NCI-H526 (cell line): ENCODE measurements at places on chromosomes 5 and 9.
A peak's percentile ranks its signal among the peaks of the same experiment; 100 is the strongest.

- DNase-seq = no peak
Observed at GRCh38 chr5:177109810-177110209, 23.1 kb downstream of the FGFR4 start.

DNA sequence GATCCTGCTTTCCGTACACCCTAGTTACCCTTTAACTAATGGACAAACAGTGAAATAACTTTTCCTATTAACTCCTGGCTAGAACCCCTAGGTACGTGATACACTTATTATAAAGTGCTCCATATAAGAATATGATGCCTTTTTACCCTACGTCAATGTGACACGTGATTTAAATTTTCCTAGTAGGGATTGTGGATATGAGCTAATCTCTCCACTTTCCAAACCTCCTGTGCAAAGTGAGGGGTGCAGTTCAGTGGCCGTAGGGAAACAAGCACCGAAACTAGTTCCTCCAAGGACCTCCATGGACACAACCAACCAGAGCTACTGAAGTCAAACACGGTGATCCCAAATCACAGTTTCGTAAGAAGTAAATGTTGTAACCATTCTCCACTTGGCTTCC lies 19.3 kb downstream of the NFIB start:
- DNase-seq = no peak

- DNase-seq = peak; percentile 34
Observed at GRCh38 chr5:32916648-32917047, 205.5 kb downstream of the NPR3 start.

DNA sequence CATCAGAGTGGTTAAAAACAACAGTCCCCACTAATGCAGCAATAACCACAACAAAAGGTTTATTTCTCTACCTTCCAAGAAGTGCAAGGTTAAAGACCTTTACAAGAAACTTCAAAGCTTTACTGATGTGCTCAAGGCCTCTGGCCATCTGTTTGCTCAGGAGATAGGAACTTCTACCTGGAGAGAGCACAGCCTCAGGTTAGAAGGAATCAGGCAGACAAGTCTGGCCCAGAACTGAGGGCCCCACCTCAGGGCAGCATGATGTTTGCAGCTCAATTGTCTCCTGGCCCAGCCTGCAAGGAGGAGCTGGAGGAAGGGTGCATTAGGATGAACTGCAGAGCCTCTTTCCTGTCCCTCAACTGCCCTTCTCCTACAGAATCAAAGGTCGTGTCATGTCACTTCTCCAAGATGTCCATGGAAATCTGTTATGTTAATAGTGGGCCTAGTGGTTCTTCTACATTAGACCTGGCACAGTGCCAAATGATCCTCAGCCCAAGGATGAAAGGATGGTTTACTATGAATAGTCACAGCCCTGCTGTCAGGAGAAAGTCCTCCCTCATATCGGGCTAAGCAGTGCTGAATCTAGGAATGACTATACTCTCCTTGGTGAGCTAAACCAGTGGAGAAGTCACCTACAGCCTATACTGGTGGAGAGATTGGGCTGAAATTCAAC lies 98.9 kb upstream of the NTRK2 start:
- DNase-seq = no peak

GRCh38 chr9:107847978-107848964 lies 358.7 kb upstream of the KLF4 start:
- no peak for DNase-seq

DNA sequence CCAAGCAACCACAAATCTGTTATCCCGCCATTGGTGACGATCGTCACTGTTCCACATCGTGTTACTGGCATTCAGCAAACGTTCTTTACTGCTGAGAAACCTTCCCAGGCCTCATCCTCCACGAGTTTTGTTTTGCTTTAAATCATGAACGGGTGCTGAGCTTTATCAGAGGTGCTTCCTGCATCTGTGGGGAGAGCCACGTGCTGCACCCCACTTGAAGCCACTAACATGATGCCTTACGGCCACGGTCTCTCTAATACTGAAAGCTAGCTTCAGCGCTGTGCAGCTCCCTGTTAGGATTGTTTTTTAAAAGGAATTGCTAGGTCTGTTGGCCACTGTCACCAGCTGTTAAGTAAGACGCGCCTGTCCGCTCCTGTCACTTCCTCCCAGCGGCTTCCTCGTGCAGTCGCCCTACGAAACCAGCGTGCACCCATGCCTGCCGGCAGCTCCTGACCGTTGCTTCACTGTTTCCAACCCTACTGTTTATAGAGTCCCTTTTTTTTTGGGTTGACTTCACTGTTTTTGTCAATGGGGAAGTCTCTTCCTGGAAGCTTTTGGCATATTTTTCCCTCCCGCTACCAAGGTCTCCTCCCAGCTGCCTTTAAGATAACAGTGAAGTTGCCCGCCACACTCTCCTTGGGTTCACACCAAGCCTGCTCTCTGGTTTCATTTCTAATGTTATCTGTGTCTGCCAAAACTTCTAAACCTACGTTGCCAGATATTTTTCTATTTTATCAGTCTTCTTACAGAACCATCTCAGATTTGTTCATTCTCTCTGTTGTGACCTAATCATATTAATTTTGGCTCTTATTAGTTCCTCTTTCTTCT lies 20.3 kb downstream of the LPCAT1 start:
- DNase-seq = no peak

DNA sequence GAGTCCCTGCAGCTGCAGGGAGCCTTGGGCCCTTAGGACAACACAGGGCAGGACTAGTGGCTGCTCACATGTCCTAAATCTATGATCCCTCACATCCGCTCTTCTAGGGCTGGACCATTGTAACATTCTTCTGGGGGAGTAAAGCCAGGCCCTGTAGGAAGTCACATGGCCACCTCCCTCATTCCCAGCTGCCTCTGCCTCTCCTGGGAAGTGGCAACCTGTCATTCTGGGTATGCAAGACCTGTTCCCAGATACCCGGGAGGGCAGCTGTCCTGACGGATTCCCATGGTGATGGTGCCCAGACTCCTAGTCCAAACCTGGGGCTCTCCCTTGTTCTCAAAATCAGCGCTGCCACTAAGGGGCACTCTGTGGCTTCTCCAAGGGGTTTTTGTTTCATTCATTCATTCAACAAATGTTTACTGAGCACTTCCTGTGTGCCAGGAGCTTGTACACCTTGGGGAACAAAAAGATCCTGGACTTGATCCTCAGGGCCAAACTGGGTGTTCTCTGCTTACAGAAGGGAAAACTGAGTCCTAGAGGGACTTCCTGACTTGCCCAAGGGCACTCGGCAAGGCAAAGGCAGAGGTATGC lies 85.6 kb downstream of the PSD2 start:
- no peak for DNase-seq

DNA sequence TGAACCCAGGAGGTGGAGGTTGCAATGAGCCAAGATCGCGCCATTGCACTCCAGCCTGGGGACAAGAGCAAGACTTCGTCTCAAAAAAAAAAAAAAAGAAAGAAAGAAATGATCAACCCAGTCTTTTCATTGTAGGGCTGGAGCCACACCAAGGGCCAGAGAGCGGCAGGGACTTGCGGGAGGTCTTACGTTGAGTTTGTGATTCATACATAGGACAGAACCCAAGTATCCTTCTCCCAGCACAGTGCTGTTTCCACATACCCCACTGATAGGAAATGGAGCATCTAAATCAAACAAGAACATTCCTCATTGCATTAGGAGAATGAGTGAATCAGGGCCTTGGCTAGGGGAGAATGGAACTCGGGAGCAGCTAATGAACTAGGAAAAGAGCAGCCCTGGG lies 3.5 kb upstream of the TNIP1 start:
- DNase-seq = no peak

DNA sequence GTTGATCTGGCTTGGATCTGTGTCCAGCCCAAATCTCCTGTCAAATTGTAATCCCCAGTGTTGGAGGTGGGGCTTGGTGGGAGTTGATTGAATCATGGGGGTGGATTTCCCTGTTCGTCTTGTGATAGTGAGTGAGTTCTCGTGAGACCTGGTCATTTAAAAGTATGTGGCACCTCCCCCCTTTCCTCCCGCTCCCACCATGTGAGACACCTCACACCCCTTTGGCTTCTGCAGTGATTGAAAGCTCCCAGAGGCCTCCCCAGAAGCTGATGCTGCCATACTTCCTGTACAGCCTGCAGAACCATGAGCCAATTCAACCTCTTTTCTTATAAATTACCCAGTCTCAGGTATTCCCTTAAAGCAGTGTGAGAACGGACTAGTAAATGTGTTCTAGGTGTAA lies 117.3 kb upstream of the PTCH1 start:
- no peak for DNase-seq

GRCh38 chr9:97905228-97905627 lies 17.1 kb downstream of the TRMO start:
- no peak for DNase-seq

DNA sequence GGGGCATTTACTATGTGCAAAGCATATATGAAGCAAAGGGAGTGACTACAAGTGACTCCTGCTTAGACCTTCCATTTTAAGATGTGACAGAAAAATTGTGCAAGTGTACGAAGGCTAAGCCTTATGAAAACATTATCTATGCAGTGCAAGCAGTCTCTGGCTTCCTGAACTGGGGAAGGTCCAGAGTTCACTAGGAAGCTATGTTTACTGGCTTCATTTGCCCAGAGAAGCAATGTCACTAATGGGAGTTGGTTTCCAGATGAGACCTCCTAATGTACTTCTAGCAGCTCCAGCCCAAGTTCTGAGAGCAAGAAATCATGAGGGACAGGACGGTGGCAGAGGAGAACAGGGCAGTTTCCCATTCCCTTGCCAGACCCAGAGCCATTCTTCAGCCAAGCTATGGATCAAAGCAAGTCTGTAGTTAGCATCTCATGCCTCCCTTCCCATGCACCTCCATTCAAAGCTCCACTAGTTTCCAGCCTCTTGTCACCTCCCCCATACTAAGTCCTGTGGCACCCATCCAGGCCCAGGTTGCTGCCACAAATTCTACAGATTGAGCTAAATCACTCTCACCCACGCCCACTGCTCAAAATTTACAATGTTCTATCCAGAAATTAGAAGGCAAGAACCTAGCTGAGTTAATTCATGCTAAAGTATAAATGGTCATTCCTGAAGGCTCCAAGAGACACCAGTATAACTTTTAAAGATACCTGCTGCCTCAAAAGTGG lies 21.8 kb downstream of the MCTP1 start:
- no peak for DNase-seq

DNA sequence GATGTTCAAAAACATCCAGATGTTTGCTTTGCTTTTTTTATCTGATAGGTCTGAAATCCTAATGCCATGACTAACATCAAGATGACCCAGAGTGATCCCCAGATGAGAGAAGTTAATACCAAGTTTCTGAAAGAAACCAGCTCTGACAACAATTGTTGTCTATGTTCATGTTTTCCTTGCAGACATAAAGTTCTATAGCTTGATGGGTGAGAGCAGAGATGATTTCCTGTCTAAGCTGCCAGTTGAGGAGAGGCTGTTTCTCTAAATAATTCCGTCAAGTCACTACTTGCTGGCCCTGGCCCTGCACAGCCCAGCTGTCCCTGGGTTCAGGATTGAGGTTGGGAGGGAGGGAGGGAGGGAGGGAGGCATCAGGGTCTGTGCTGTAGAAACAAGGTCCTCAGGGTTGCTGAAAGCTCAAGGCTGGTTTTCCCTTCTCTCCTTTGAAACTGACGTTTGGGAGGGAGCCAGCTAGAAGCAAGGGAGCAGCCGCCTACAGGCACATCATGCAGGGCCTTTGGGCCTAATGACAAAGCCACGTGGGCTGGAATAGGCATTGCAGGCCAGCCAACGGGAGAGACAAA lies 3.9 kb downstream of the SPARC start:
- no peak for DNase-seq

- no peak for DNase-seq
Observed at GRCh38 chr5:173954671-173955521, 34.1 kb upstream of the C5orf47 start.

- no peak for DNase-seq
Observed at GRCh38 chr5:17846496-17846895, 212.2 kb downstream of the TAF11L14 start.

- DNase-seq = peak; percentile 4
Observed at GRCh38 chr5:77776554-77777206, 541 bp upstream of the TBCA start.
